ENCODE measurements at places on chromosomes 3 and 15.

- no peak for DNase-seq
These were observed 72.8 kb upstream of the FAN1 start for GRCh38 chr15:30830961-30831360.

DNA sequence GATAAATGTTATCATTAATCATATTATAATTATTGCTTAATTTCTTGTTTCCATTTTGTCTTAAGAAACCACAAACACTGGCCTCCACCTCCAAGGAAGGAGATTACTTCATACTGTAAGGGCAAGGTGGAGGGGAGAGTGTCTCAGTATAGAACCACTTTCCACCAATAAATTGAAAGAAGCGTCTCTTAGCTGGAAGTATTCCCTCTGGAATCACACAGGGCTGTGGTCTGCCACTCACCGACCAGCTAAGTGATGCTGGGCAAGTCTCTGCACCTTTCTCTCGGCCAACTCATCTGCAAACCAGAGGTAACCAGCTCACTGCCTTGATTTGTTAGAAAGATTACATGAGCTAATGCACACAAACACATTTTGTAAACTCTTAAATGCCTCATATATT is 63.1 kb downstream of the EIF4E3 start:
- peak; percentile 55 for DNase-seq

DNA sequence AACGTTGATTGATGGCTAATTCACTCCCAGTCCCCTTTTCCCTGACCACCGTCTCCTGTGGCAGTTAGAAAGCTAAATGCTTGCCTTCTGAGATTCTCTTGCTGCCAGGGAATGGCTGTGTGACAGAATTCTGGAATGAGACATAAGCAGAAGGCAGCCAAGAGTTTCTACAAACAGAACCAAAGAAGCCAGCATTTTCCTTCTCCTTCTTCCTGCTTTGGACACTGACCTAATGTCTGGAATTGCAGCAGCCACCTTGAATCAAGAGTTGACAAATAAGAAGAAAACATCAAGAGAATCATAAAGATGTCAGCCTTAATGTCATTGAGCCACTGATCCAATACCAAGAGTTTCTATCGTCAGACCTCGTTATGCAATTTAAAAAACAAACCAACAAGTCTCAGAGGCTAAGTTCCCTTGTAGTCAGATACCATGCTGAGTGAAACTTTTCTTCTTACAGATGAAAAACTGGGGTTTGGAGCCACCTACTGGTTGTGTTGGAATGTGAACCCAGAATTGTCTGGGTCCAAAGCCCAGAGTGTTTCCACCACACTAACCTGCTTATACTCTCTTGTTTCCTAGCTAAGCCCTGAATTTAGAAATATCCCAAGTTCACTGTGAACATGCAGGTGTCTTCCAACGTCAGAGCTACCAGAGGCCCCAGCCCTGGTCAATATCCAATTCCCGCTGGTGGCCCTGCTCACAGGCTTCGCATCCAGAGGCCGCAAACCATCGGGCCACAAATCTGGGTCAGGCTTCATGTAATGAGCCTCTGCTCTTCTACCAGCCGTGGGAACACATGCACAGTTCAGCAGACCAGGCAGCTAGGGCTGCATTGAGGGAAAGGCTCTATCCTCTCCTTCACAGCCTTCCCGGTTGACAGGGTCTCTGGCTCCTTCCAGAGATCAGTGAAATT is 42.5 kb downstream of the MCF2L2 start:
- DNase-seq = no peak

DNA sequence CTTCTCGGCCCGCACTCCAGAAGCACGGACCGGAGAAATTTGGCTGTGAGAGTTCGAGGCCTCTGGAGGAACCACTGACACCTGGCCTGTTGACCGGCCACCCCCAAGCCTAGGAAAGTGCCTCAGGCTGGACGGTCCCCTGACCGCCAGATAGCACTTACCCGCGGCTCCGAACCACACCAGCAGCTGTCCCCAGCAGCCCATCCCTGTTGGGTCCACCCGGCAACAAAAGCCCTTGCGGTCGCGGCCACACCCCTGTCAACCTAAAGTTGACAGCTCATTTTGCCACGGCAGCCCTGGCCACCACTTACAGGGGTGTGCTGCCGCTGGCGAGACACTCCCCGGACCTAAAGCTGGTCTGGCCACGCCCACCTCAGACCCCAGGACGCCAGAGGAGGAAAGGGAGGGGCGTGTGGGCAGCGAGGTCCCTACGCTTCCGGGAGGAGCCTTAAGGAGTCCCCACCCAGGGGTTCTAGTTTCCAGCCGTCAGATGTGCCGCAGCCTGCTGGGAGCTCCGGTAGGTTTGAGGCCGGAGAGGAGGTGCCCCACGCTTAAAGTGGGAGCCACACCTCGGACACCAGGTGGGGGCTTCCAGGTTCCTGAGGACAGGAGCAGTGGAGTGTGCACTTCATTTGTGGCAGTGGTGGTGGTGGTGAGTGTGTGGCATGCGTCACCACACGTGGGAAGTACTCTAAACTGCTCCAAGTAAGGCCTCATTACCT is at the start of gene LTK:
LTK (minus strand) TSS at position 322 of the 722 bp plus-strand sequence; CDS start at position 204, 118 bp downstream.
- no peak for DNase-seq

GRCh38 chr3:66856533-66856932 is 141.6 kb upstream of the KBTBD8 start:
- no peak for DNase-seq

DNA sequence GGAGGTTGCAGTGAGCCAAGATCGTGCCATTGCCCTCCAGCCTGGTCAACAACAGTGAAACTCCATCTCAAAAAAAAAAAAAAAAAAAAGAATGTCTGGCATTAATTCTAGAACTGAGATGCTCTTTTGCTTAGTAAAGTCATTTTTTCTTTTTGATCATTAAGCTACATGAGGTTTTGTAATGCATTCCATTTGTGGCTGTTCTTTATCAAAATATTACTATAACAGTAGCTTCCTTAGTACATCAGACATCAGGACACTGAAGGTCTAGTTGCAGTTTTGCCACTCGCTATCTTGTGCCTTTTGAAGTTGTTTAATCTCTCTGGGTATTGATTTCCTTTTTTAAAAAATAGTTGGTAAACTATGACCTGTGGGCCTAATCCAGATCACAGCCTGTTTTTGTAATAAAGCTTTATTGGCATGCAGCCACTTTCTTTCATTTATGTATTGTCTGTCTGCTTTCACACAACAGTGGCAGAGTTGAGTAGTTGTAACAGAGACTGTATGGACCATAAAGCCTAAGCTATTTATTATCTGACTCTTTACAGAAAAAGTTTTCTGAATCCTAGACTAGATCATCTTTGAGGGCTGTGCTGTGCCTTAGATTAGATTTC is 76.6 kb downstream of the SLC25A26 start:
- DNase-seq = no peak

- no peak for DNase-seq
These were observed 13.1 kb upstream of the DUT start for GRCh38 chr15:48318131-48318530.

DNA sequence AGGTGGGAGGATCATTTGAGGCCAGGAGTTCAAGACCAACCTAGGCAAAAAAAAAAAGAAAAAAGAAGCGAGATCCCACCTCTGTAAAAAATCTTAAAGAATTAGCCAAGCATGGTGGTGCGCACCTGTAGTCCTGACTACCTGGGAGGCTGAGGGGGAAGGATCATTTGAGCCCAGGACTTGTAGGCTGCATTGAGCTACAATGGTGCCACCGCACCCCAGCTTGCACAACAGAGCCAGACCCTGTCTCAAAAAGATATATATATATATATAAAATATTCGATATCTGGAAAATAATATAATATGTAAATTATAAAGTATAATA is 1.1 kb upstream of the IMP3 start:
- no peak for DNase-seq

DNA sequence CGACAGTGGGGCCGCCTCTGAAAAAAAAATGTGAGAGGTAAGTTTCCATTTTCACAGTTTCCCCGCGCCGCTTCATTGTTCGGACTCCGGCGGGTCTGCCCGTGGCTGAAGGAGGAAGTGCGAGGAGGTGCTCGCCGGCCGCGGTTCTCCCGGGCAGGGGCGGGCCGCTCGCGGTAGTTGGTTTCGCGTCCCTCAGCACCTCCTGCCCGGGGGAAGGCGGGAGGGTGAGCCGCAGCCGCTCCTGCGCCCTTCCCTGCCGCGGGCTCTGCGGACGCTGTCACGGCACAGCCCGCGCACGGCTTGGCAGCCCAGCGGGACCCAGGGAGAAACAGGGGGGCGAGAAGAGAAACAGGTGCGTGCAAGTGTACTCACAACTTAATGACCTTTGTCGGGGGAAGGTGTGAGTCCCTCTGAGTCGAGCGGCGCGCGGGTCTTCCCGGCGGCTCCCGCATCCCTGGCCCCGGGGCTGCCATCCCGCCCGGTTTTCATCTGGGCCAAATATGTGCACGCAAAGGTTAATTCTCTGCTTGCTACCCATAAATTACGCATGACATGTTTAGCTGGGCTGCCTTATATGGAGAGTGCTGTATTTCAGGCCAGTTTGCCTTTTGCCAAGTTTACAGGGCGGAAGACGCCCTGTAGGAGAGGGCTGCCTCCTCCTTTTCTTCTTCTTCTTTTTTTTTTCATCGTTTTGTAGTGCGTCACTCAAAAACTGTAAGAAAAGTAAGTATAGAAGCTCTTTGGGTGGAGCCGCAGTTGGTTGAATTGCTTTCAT is 514 bp downstream of the MBNL1 start:
- peak; percentile 94 for DNase-seq

GRCh38 chr3:134462331-134462941 is 23.3 kb downstream of the ANAPC13 start:
- peak; percentile 70 for DNase-seq

- no peak for DNase-seq
These were observed 14.0 kb downstream of the ZNF619 start for GRCh38 chr3:40490916-40491315.

- no peak for DNase-seq
These were observed 5.2 kb downstream of the RCCD1 start for GRCh38 chr15:90959894-90960293.

DNA sequence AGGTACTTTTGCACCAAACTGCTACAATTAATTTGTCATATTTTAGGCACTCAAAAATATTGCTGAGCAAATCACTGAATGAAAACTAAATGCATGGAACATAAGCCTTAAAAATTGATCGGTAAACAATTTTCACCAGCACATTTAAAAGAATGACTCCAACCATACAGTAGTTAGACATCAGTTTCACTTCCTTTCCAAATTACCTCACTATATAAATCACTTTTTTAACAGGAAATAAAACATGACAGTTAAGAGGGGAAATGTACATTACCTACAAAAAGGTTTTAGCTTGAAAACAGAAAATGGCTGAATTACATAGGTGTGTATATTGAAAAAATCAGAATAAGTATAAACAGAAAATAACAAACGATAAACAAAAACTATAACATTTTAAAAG is 108.4 kb downstream of the SERPINI1 start:
- no peak for DNase-seq

DNA sequence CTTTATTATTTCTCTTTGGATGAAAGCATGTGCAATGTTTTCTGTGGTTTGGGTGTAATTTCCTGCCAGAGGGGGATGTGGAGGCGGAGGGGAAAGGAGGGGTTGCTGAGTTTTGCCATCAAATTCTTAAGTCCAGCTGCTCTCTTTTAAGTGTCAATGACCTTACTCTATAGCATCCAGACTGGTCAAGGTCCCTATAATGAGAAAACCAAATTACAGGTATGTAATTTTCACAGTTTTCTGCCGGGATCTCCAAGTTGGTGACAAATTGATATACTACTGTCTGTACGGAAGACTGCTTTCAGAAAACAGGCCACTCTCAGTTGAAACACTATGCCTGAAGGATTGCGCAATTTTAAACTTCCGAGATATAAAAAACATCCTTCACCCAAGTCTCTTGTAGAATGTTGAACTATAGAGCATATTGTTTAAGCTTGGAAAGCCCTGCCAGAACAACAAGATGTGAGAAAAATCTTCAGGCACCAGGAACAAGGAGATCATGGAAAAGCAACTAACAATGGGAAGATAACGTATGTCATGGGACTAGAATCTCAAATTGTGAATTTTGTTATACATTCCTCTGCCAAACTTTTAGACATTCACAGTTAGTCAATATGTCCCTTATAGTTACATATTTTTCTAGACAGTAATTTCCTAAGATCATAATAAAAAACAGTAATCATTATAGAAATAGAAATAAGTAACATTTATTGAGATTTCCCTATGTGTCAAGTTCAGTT is 300.7 kb upstream of the SATB1 start:
- DNase-seq = no peak
